GM12878 (cell line): ENCODE measurements at places on chromosomes 3 and 15. TPM values are rescaled to one million over a fixed set of nuclear protein-coding genes. Genes with fewer than 3 reads are reported as not detected.

DNA sequence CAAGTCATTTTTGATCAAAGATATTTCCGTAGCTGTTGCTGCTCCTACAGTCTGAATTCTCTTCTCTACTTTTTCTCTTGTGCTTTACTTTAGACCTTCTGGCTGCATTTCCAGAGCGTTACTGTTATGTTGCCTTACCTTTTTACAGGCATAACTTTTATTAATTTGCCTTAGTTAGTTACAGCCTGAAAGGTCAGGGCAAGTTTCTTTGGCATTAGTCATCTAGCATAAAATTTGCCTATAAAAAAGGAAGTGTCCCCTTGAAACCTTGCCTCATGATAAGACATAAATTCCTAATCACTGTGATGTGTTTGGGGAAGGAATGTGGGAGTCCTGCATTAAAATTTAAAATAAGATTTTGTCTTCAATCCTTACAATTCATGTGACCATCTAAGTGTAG is 618.5 kb downstream of the NR2F2 start:
- H3K4me1 ChIP-seq, result no peaks in the 10 kb centered on the region
- no peak for DNase-seq
- no peak overlapping the region for H3K27ac ChIP-seq
- H3K36me3 ChIP-seq, result no peaks in the 10 kb centered on the region

- H3K27ac ChIP-seq, result no peak overlapping the region
- no peak overlapping the region for H3K4me3 ChIP-seq
- no peaks in the 10 kb centered on the region for H3K4me1 ChIP-seq
- DNase-seq, result no peak
Observed at GRCh38 chr15:53072077-53072476, 281.9 kb upstream of the ONECUT1 start.

- DNase-seq, result no peak
- H3K36me3 ChIP-seq, result peaks cover 3% of the 10 kb centered on the region; the same call in 1 of the 2 replicates
- no peak overlapping the region for H3K4me3 ChIP-seq
- H3K27me3 ChIP-seq, result no peaks in the 10 kb centered on the region
- no peak overlapping the region for H3K27ac ChIP-seq
Observed at GRCh38 chr3:122623031-122623829, 45.8 kb downstream of the PARP15 start.

DNA sequence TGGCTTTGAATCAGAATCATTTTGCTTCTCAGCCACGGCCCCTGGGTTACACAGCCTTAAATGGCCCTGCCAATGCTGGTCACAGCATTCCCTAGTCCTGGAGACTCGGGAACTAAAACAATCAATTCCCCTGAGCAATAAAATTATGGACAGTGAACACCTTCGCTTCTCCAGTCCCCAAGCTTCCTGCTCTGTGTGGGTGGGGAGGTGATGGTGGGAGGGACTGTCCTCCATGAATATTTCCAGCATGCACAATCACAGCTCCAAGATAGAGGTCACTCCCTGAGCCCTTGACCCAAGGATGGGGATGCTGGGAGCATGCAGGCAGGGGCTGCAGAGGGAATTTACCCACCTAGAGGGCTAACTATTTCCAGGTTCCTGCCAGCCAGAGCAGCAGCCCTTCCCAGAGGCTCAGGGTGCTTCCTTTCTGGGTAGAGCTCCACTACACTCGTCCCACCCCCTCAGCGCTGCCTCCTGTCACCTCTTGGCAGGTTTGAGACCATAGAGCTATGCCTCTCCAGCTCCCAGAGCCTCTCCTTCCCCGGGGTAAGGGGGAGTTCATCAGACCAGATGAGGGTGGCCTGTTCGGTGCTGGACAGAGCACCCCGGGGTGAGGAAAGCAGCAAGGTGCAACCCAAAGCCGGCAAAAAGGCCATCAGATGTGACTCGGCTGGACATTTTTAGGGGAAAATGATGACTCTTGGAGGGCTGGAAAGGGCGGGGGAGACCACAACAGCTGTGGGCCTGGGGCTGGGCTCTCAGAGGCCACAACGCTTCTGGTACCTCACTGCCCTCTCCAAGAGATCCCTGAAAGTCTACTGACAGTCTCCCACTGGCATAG is 14.5 kb upstream of the CCDC33 start:
- no peak overlapping the region for H3K27ac ChIP-seq
- no peaks in the 10 kb centered on the region for H3K36me3 ChIP-seq
- H3K4me3 ChIP-seq, result no peak overlapping the region
- H3K4me1 ChIP-seq, result no peaks in the 10 kb centered on the region
- DNase-seq, result no peak
- peaks cover 11% of the 10 kb centered on the region for H3K27me3 ChIP-seq

- DNase-seq, result no peak
- no peak overlapping the region for H3K4me3 ChIP-seq
- H3K27ac ChIP-seq, result no peak overlapping the region
- no peaks in the 10 kb centered on the region for H3K36me3 ChIP-seq
Observed at GRCh38 chr3:148605521-148605920, 92.2 kb upstream of the AGTR1 start.

PGBD4 gene
- polyA plus RNA-seq, result 1.2 and 1.5 TPM in 2 replicates

MUC20 gene
- not detected in 2 replicates for polyA plus RNA-seq

PLSCR2 gene
- not detected in 2 replicates for polyA plus RNA-seq

GRCh38 chr3:79843180-79843579 is 75.4 kb upstream of the ROBO1 start:
- H3K4me3 ChIP-seq, result no peak overlapping the region
- H3K27me3 ChIP-seq, result no peaks in the 10 kb centered on the region
- no peaks in the 10 kb centered on the region for H3K4me1 ChIP-seq
- H3K27ac ChIP-seq, result no peak overlapping the region
- no peaks in the 10 kb centered on the region for H3K36me3 ChIP-seq
- no peak for DNase-seq

DNA sequence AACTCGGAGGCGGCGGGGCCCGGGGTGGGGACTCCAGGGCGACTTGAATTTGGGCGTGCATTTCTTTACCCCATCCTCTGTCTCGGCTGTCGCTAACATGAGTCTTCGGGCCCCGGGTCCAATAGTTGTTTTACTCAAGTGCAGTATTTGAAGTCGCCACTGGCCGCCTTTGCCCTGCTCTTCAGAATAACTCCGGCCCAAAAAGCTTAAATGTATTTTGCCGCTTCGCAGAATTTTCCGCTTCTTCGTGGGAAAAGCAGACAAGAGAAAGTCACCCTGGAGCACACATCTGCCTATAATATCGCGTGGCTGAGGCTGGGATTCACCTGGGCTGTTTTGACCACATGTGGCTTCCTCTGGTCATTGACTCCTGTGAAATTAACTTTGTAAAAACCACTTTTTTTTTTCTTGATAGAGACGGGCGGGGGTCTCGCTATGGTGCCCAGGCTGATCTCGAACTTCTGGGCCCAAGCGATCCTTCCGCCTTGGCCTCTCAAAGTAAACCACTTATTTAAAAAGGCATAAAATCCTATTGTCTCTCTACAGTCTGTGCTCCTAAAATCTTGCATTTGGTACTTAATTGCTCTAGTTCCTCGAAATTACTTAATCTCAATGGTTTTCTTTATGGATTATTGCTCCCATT is 676 bp downstream of the CNOT10 start:
- H3K4me1 ChIP-seq, result peaks cover 4% of the 10 kb centered on the region
- H3K27me3 ChIP-seq, result no peaks in the 10 kb centered on the region
- peak overlapping the region; percentile 84 for H3K4me3 ChIP-seq
- H3K36me3 ChIP-seq, result no peaks in the 10 kb centered on the region

DNA sequence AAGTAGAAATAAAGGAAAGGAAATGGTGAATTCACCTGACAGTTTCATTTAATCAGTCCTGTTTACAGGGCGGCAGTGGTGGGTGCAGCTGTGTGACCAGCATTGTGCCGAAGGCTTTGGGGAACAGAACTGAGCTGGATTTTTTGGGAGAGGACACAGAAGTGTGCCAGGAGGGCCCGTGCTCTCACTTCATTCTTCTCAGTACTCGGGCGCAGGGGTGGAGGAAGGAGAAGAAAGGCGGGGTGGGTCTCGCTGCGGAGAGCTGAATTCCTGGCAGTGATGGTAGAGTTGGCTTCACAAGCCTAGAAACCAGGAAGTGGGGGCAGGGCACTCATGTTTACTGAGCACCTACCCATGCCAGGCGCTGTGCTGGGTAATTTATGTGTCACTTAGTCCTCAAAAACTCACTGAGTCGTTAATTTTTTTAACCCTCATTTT is 64.6 kb downstream of the CRTC3 start:
- peak; percentile 80 for DNase-seq
- peak overlapping the region; percentile 35; the same call in 1 of the 2 replicates for H3K4me3 ChIP-seq
- peaks cover 5% of the 10 kb centered on the region for H3K36me3 ChIP-seq
- H3K27ac ChIP-seq, result peak overlapping the region; percentile 77

- H3K27me3 ChIP-seq, result no peaks in the 10 kb centered on the region
- peaks cover 9% of the 10 kb centered on the region for H3K4me1 ChIP-seq
- no peak overlapping the region for H3K27ac ChIP-seq
- no peak overlapping the region for H3K4me3 ChIP-seq
- DNase-seq, result no peak
- H3K36me3 ChIP-seq, result no peaks in the 10 kb centered on the region
Observed at GRCh38 chr3:38491215-38491614, 4.9 kb upstream of the EXOG start.

- no peak for DNase-seq
- H3K27ac ChIP-seq, result no peak overlapping the region
- no peak overlapping the region for H3K4me3 ChIP-seq
- no peaks in the 10 kb centered on the region for H3K36me3 ChIP-seq
- H3K4me1 ChIP-seq, result no peaks in the 10 kb centered on the region
Observed at GRCh38 chr3:74267588-74268184, 346.8 kb downstream of the CNTN3 start.

TRAT1 gene
- 0.13 TPM in 1 of 2 replicates, not detected in the other for polyA plus RNA-seq

DNA sequence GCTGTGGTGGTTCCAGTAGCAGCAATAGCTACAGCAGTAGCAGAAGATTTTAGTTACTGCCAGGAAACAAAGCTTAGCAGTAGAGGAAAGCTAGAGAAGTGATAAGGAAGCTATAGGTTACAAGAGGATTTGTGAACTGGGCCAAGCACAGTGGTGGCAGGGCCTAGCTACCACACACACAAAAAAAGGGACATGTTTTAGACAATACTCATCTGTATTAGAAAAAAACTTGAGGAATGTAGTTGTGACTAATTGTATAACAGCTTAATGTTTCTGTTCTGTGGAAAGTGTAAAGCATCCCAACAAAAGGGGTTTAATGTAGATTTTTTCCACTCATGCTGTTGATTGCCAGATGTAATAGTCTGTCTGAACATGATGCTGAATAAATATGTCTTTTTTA is 29.9 kb upstream of the PFN2 start:
- no peak for DNase-seq
- H3K4me1 ChIP-seq, result no peaks in the 10 kb centered on the region
- no peaks in the 10 kb centered on the region for H3K27me3 ChIP-seq
- no peaks in the 10 kb centered on the region for H3K36me3 ChIP-seq

GRCh38 chr3:192128060-192128459 is 599.3 kb downstream of the FGF12 start:
- no peak overlapping the region for H3K27ac ChIP-seq
- no peaks in the 10 kb centered on the region for H3K36me3 ChIP-seq
- peak; percentile 7 for DNase-seq
- no peak overlapping the region for H3K4me3 ChIP-seq
- H3K4me1 ChIP-seq, result peaks cover 4% of the 10 kb centered on the region

COL6A5 gene
- polyA plus RNA-seq, result not detected in 2 replicates

GRCh38 chr3:6605227-6605626 is 255.7 kb upstream of the GRM7 start:
- no peak for DNase-seq
- H3K27ac ChIP-seq, result no peak overlapping the region
- no peak overlapping the region for H3K4me3 ChIP-seq
- no peaks in the 10 kb centered on the region for H3K27me3 ChIP-seq
- no peaks in the 10 kb centered on the region for H3K4me1 ChIP-seq
- no peaks in the 10 kb centered on the region for H3K36me3 ChIP-seq

ABCC5 gene
- 10.7 and 11.4 TPM in 2 replicates for polyA plus RNA-seq

- no peak overlapping the region for H3K27ac ChIP-seq
- H3K4me3 ChIP-seq, result no peak overlapping the region
- H3K36me3 ChIP-seq, result no peaks in the 10 kb centered on the region
- no peaks in the 10 kb centered on the region for H3K4me1 ChIP-seq
Observed at GRCh38 chr3:147864754-147865354, 455.7 kb downstream of the ZIC1 start.

GRCh38 chr3:31322460-31322859 is 210.3 kb upstream of the STT3B start:
- no peak for DNase-seq
- H3K4me1 ChIP-seq, result no peaks in the 10 kb centered on the region
- no peak overlapping the region for H3K4me3 ChIP-seq
- H3K27ac ChIP-seq, result no peak overlapping the region

SYNPR gene
- polyA plus RNA-seq, result not detected in 2 replicates

GRCh38 chr3:112133626-112134334 is 732 bp upstream of the GCSAM start:
- peaks cover 55% of the 10 kb centered on the region for H3K4me1 ChIP-seq
- H3K27ac ChIP-seq, result peak overlapping the region; percentile 99
- H3K4me3 ChIP-seq, result peak overlapping the region; percentile 8; the same call in 1 of the 2 replicates
- peaks cover 2% of the 10 kb centered on the region; the same call in 1 of the 2 replicates for H3K36me3 ChIP-seq

TGM4 gene
- polyA plus RNA-seq, result not detected in 2 replicates

GRCh38 chr3:48684480-48685143 is 1.1 kb downstream of the NCKIPSD start:
- DNase-seq, result no peak
- H3K36me3 ChIP-seq, result peaks cover 25% of the 10 kb centered on the region
- peak overlapping the region; percentile 99 for H3K4me3 ChIP-seq
- no peaks in the 10 kb centered on the region for H3K27me3 ChIP-seq
- H3K27ac ChIP-seq, result peak overlapping the region; percentile 10
- H3K4me1 ChIP-seq, result peaks cover 14% of the 10 kb centered on the region
